Fibroblast of skin of scalp (primary cell): ENCODE measurements at places on chromosomes 6 and 20.

DNA sequence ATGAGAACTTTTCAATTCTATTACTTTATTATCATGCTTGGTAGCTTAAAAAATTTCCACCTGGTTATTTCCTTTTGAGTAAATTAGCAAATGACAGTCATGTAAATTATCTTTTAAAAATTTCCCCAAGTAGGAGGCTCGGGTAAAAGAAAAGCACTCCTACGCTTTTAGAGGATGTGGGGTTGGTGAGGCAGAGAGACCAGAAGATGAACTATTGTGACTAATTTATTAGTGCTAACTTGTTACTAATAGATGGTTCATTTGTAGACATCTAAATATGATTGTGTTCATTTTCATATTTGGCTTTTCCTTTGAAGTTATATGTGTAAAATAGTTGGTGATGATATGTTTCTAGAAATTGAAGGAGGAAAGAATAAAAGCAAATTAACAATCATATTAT is 27.0 kb downstream of the ZNF292 start:
- no peak for DNase-seq

- DNase-seq: peak; percentile 53
These were observed 31.1 kb downstream of the PLG start for GRCh38 chr6:160733050-160733646.

DNA sequence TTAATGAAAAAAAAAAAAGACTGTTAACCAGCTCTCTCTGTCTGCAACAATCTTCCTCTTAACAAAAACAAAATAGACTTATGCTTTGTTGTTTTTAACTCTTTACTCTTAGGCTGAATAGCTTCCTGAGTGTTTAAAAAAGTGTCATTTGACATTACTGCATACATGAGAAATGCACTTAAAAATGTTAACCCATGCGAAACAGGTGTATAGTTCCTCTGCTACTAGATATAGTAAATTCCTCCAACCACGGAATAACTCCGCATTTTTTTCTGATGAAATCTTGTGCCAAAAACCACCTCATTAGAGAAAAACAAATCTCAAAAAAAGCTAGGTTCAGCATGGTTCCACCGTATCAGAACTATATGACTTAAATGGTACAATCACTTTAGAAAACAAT is 426.0 kb downstream of the ADGRB3 start:
- no peak for DNase-seq

DNA sequence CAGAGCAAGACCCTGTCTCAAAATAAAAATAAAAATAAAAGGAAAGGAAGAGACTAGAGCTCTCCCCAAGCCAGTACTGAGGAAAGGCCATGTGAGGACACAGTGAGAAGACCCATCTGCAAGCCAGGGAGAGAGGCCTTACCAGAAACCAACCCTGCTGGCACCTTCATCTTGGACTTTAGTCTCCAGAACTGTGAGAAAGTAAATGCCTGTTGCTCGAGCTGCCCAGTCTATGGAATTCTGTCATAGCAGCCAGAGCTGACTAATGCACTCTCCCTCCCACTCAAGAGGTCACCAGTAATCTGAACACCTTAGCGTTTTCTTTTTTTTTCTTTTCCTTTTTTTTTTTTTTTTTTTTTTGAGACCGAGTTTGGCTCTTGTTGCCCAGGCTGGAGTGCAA is 7.3 kb upstream of the PRPH2 start:
- DNase-seq: no peak

DNA sequence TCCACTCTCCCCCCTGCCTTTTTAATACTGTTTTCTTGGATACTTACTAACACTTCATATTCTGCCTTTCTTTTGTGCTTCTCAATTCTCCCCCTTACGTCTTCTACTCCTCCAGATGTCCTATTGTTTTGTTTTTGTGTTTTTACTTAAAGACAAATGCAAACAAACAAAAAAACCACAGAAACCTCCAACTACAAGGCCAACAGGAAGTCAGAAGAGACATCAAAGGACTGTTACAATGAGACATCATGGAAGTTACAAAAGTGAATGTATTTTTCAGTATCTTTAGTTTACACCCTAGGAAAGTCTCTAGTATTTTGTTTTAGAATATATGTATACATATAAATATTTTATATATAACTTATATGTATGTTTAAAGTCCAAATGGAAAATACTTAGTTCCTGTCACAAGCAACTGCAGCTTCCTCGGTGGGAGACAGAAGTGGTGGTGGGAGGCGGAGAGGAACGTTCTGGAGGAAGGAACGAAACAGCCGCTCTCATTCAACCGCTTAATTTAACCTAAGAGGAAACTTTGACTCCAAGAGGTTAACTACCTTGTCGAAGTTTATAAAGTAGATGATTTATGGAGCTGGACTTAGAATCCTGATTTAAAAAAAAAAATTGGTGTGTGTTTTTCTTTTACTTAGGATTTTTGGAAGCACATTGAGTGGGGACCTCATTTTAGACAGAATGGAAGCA is 168.9 kb upstream of the PDE10A start:
- no peak for DNase-seq

DNA sequence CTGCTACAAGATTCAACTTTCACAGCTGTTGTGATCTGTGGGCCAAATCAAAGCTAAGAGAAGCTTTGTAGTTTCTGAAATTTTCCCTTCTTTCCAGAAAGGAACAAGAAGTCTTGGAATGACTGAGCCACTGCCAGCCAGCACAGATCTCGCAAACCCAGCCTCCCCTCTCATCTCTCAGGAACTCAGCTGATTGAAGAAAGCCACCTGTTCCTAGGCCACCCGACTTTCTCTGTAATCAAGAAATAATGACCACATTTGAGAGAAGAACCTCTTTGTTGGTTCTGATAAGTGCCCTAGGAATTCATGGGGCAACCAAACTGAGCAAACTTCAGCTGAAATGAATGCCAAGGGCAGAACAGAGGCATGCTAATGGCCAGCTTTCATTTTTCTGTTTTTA is 61.7 kb downstream of the HDGFL1 start:
- no peak for DNase-seq
